ENCODE measurements at places on chromosomes 3 and 15.

DNA sequence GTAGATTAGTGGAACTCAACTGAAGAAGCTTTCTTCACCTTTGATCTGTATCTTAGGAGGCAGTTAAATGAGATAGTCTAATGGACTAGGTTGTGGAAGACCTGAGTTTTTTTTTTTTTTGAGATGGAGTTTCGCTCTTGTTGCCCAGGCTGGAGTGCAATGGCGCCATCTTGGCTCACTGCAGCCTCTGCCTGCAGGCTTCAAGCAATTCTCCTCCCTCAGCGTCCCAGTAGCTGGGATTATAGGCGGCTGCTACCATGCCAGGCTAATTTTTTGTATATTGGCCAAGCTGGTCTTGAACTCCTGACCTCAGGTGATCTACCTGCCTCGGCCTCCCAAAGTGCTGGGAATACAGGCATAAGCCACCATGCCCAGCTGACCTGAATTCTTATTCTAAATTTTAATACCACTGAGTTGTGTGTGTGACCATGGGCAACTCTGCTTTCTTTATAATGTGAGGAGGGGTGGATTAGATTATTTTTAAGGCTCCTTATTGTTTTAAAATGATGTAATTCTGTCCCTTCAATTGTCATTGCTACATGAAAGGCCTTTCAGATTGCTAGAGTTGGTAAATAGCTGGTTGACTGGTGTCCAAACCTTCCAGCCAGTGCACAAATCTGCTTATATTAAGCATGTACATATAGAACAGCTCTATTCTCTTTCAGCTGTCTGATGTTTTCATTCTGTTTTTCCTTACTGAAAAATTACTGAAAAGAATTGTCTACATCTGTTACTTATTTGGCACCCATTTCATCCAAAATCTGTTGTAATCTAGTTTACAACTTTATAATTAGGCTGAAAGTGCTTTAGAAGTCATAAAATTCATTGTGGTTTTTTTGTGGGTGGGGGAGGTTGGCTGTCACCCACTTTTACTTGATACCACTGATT, 2.3 kb downstream of the LNP1 start:
- DNase-seq: no peak

DNA sequence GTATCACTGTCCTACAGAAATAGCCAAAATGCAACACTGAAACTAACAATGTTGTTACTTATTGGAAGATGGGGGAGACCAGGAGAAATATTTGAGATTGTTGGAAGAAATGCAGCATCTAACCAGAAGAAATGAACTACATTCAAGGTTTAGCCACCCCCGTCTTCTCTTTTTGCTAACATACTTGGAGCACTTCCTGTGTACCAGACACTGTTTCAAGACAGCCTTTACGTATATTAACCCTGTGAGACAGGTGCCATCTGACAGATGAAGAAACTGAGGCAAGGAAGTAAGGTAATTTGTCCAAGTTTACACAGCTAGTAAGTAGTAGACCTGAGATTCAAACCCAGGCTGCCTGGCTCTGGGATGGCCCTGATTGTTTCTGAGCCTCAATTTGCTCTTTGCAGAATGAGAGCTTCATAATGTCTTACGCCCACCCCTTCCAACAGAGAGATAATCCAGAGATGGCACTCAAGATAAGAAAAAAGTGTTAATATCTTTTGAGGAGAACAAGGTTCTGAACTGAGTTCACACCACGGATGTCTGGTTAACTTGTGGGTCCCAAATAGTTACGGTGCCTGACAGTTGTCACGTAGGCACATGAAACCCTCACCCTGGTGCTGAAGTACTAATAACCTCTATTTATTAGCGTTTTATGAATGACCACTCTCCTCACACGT, 26.1 kb downstream of the RASGRP1 start:
- DNase-seq: no peak

DNA sequence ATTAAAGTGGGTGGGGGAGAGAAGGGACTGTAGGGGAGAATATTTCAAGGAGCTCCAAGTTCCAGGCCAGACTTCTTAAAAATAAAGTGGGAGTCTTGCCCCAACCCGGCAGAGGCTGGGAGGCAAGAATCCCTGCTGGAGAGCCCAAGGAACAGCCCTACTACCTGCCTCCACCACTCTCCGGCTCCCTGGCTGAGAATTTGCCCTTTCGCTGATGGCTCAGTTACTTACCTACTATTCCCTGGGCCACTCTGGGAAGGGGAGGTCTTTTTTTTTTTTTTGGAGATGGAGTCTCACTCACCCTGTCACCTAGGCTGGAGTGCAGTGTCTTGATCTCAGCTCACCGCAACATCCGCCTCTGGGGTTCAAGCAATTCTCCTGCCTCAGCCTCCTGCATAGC, 15.5 kb downstream of the MYL3 start:
- DNase-seq: no peak

DNA sequence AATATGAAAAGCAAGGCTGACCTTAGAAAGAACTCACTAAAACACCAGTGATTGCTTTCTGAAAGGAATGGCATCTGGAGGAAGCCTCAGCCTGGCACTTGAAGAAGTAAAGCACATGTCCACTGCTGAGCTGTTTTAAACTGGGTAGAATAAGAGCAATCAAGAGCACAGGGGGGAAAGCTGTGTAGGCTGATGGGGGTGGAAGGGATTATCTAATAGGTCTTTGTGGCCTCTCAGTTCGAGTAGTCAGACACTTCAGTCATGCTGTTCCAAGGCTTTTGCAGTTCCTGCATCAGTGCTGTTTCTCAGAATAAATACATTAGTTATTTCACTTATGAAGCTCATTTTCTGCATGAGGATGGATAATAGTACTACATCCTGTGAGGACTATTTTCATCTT, 22.6 kb downstream of the CCDC191 start:
- DNase-seq: no peak

GRCh38 chr3:6523043-6523442, 337.9 kb upstream of the GRM7 start:
- no peak for DNase-seq

- no peak for DNase-seq
These were observed 396.7 kb downstream of the FOXP1 start for GRCh38 chr3:71186801-71187200.

- DNase-seq: no peak
These were observed 75.3 kb upstream of the LEKR1 start for GRCh38 chr3:156750874-156751245.

- no peak for DNase-seq
These were observed 180.8 kb downstream of the ATP10A start for GRCh38 chr15:25682340-25682739.

DNA sequence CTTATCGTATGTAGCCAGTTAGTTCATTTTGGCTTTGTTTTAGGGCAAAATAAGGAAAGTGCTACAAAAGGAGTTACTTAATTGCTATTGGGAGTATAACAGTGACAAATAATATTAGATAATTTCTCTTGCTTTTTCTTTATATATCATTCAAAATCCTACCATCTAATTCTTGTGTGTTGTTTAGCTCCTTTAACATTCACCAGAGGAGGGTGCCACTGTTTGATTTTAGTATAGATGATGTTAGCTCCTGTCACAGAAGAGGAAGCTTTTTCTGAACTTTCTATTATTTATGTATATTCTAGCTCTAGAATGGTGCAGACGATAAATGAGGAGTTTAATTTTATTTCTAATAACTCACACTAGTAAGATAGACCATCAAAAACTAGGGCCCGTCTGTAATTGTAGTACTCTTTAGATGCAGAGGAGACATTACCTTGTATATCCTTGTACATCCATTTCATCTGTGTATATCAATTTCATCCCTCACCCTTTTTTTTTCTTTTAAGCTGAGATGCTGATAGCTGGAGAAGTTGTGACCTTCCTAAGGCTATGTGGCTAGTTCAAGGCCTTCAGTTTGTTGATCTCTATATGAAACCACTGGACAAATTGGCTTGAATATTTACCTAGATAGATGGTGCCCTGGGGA, 3.0 kb downstream of the PPM1L start:
- DNase-seq: no peak

DNA sequence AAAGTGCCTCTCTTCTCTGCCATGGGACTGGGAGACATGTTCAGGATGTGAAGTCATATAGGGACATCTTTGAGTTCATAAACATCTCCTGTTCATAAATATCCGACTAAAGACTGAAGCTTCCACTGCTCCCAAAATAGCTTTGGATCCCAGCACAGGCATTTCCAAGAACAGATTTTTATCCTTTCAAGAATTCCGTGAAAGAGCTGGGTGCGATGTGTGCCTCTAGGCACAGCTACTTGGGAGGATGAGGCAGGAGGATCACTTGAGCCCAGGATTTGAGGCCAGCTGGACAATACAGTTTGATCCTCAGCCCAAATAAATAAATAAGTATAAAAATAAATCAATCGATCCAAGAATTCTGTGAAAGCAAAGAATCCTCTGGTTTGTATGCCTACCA, 6.7 kb upstream of the ISLR2 start:
- DNase-seq: no peak

GRCh38 chr3:2525968-2526367, 427.3 kb downstream of the CNTN4 start:
- DNase-seq: no peak

DNA sequence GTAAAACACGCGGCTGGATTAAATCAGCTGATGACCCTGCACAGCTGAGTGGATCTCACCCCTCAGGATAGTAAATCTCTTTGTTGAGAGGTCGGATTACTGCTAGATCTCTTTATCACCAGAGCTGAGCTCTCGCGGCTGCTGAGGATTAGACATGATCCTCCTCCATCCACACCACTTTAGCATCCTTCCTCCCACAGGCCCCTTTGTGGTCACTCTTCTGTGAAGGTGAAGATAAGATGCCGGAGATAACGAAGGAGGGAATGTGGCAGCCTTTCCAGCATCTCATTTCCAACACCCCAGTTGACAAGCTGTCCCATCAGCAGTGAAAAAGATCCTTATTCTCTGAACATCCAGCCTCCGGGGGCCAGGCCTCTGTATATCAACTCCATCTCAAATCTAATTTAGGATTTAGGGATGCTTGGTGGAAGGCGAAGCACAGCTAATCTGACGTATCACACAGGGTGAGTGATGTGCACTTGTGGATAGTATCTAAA, 47.5 kb upstream of the SELENOK start:
- DNase-seq: no peak

- DNase-seq: no peak
These were observed at the start of gene LRRC15 for GRCh38 chr3:194369522-194370279. Gene LRRC15, minus strand, starts transcription at chr3:194369743. Its CDS starts 8,700 bp downstream, at chr3:194361043.

- DNase-seq: no peak
These were observed 112.9 kb downstream of the AKAP13 start for GRCh38 chr15:85493260-85493659.

DNA sequence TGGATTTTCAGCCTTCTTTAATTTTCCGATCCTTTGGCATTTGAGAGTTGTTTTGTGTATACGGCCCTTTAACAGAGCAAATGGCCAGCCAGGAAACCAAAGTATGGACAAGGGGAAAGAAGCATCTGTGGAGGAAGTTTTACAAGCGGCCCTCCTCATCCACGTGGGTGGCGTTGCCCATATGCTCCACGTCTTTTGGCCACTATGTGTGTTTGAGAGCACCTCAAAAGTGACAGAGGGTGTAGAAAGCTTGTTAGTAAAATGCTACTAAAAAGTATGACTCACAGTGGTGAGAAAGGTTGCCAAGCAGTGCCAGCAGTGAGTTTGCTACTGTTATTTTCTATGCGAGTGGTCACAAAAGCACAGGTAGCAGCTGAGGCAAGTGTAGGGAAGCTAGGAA, 451.8 kb upstream of the NPAP1 start:
- DNase-seq: no peak

- no peak for DNase-seq
These were observed 164.8 kb downstream of the GRM7 start for GRCh38 chr3:7025581-7026300.

- no peak for DNase-seq
These were observed 84.7 kb upstream of the LMCD1 start for GRCh38 chr3:8416965-8417364.

DNA sequence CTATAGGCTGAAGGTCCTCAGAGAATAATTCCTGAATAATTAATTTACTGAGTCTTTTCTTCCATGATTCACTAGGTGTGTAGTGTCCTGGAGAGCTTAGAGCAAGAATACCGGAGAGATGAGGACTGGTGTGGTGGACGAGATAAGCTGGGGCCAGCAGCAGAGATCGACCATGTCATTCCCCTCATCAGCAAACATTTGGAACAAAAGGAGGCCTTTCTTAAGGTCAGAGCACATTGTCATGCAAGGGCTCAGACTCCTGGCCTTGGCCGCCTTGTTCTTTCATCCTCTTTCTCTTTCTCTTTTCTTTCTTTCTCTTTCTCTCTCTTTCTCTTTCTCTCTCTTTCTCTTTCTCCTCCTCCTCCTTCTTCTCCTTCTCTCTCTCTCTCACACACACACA, 291.4 kb upstream of the UMPS start:
- no peak for DNase-seq

DNA sequence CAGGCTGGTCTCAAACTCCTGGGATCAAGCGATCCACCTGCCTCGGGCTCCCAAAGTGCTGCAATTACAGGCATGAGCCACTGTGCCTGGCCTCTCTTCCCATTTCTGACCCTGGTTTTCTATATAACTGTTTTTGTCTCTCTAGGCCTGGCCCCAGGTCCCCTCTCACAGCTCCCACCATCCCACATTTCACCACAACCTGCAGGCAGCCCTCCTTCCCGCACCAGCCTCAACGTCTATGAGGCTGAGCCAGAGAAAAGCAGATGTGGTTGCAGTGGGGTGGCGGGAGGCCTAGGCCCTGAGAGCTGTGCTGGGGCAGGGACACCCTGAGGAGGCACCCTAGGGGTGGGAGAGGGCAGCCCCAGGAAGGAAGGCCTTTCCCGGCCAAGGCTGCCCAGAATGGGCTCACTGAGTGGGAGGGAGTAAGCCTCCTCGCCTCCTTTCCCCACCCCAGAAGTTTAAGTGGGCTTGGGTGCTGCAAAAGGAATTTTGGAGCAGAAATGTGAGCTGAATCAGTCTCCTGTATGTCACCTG, 99.7 kb downstream of the LSM3 start:
- no peak for DNase-seq

- DNase-seq: no peak
These were observed 170.7 kb downstream of the DIPK2A start for GRCh38 chr3:144142151-144142840.

DNA sequence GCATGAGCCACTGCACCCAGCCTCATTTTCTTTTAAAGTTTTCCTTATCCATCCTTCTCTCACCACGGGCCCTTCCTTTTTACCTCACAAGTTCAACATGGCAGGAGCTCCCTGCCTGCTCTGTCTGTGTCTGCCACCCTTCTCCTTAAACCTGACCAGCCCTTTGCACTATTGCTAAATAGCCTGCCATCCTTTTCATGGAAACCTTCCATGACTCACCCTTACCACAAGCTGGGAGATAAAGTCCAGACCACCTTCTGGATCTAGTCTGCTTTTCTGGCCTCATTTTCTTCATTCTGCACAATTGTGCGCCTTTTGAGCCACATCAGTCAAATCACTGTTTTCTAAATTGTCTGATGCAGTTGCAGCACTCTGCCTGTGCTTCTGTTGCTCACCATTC, 8.9 kb downstream of the PARP14 start:
- DNase-seq: no peak

- no peak for DNase-seq
These were observed 167.0 kb upstream of the UBE2E2 start for GRCh38 chr3:23035927-23036640.

DNA sequence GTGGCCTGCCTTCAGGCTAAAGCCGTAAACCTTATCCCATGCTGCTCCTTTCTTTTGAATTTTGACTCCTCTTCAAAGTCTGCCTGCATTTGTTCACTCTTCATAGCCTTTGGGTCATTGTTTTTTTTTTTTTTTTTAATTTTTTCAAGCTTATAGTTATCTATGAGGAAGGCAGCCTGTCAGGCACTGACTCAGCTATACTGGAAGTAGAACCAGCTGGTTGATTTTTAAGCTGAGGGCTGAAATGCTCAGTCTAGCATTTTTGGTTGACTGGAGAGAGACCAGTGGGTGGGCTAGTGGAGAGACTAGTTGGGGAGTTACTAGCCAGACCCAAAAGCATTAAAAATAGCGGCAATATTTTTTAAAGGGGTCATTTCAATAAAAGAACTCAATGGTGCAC, 44.1 kb downstream of the C3orf20 start:
- no peak for DNase-seq

All from stimulated activated CD8-positive, alpha-beta memory T cell treated with anti-CD3 and anti-CD28 coated beads, Interleukin-2, amount 100 ng/mL, for 1 hour (primary cell).